Stimulated activated CD4-positive, alpha-beta T cell treated with anti-CD3 and anti-CD28 coated beads, Interleukin-15, amount 100 ng/mL, for 1 hour (primary cell): ENCODE measurements at places on chromosomes 7 and 10.

- DNase-seq: no peak
Observed at GRCh38 chr7:108146070-108146842, 16.1 kb upstream of the LAMB4 start.

DNA sequence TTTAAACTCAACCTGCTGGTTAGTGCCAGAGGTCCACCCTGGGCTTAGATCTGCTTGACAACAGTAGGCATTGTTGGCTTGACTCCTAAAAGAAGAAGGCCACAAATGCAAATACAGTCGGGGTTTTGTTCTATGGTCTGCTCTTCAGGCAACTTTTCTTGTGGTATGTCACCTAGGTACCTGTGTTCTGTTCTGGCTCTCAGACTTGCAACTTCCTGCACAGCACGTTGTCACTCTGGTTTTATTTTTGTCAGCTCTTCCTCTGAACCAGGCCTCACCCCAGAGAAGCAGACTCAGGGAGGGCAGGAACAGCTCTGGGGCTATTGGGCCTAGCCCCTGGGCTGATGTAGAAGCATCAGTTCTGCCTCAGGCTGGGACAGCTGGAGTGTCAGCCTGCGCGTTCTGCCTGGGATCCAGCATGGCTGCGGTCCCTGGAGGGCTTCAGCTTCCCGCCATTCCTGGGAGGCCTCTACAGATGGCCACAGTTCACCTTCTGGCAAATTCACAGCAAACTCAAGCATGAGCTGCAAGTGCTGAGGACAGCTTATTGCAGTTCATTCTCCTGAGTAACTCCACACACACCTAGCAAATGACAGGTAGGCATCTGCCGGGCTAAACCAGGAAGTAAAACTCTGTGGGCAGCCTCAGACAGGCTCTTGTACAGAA, 11.0 kb upstream of the PDCD4 start:
- no peak for DNase-seq

DNA sequence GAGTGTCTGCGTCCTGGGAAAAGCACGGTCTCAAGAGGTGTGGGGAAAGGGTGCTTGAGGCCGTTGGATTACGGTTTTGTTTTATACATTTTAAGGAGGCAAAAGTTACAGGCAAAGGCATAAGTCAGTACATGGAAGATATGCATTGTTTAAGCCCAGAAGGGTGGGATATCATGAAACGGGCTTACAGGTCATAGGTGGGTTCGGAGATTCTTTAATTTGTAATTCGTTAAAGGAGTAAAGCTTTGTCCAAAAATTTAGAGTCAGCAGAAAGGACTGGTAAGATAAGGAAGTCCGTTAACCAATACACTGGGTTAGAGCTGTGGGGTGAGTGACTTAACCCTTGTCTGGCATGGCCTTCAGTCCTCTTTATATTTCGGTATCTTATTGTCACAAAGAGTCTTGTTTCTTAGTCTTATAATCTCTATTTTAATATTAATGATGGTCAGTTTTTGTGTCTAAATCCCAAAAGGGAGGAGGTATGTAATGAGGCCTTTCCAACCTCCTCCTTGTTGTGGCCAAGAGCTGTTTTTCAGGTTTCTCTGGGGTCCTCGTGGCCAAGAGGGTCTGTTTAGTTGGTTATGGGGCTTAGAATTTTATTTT, 12.7 kb downstream of the TSPAN14 start:
- DNase-seq: no peak

DNA sequence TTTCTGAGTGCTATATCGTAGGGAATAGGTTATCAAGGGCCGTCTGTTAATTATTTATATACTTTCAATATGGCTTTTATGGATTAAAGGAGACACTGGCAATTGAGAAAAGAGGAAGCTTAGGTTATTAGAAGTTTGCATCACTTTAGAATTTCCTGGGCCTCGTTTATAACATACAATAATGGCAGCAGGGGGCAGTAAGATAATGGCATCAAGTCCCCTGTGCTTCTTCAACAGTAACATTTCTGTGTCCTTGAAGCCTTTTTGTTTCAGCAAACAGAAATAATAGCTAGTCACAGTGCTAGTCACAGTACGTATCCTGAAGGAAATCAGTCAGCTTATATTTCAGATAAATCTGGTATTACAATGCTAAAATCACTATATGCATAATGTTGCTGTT, 41.9 kb downstream of the SPAM1 start:
- no peak for DNase-seq

GRCh38 chr7:30977896-30978564, 14.3 kb downstream of the GHRHR start:
- no peak for DNase-seq

DNA sequence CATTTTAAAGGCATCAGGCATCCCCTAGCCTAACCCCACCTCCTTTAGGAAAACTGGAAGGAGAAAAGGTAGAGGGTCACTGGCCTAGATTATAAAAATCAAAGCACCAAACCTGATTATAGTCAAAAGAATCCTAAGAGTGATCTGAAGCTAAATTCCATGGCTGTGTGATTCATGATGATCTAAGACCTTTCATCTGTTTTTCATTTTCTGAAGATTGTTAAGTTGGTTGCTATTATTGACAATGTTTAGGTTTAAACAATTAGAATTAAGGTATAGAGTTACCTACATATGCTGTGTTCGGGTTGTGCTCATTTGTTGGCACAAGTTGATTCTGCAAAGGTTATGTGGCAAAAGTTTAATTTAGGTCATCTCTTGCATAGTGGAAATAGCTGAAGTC, 148.7 kb downstream of the BICC1 start:
- DNase-seq: no peak

- DNase-seq: no peak
Observed at GRCh38 chr7:111815354-111815753, 253.1 kb upstream of the IMMP2L start.

GRCh38 chr7:73871163-73872011, 10.4 kb downstream of the TMEM270 start:
- no peak for DNase-seq

- DNase-seq: no peak
Observed at GRCh38 chr10:58322072-58322834, 12.6 kb upstream of the UBE2D1 start.

GRCh38 chr7:42071372-42072261, 165.4 kb downstream of the GLI3 start:
- no peak for DNase-seq

DNA sequence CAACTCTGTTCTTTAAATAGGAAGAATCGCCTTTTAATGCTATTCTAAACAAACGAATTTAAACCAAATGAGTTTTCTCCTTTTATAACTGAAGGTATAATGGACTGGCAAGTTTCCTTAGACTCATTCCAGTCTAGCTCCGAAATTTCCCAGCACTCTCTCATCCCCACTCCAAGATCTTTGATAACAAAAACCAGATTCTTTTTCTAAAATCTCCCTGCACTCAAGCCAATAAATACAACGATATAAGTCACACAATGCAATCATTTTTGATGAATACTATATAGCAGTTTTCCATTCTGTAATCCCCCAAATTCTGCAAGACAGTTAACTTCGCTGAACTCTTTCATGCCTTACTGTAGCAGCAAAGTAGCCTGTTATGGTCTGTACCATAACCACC, 1.9 kb downstream of the OGA start:
- DNase-seq: no peak

GRCh38 chr7:99120916-99121315, 23.0 kb downstream of the SMURF1 start:
- DNase-seq: no peak

DNA sequence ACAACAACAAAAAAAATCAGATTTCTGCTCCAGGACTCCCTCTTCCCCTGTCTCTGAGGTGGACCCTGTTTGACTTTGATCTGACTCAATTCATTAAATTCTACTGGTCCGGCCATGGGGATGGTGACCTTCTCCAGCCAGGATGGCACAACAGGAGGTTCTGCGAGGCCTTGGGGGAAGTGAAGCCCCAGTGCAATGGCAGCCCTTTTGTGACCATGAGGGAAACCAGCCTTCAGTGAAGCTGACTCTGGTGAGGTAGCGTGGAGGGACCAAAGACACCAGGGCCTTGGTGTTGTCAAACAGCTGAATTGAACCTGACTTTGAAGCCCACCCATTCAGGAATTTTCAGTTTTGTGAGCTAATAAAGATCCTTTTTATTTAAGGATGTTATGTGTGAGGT, 44.5 kb downstream of the NPTX2 start:
- no peak for DNase-seq

- DNase-seq: no peak
Observed at GRCh38 chr10:72509941-72510340, 115.9 kb downstream of the MICU1 start.

GRCh38 chr7:46492466-46492865, 571.4 kb upstream of the IGFBP3 start:
- no peak for DNase-seq

DNA sequence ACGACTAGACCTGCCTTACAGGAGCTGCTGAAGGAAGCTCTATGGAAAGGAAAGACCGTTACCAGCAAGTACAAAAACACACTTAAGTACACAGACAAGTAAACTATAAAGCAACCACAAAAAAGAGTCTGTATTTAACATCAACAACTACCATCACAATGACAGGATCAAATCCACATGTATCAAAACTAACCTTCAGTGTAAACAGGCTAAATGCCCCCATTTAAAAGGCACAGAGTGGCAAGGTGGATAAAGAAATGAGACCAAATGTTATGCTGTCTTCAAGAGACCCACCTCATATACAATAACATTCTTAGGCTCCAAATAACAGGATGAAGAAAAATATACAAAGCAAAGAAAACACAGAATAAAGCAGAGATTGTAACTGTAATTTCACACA, 307.0 kb upstream of the DKK1 start:
- no peak for DNase-seq

DNA sequence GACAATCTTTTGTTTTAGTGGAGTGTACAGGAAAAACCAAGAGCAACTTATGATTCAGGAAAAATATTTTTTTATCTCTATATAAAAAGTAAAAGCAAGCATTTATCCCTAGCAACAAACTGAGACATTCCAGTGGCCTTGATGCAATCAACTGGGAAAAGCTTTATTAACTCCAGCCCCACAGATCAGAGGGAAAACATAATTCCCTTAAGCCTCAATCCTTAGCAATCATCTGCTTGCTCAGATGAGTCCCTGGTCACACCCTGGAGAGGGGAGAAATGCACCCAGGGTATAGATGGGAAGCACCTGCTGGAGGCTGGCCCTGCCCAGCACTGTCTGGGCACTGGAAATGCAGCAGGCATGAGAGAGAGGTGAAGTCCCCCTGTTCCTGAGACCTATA, 636.6 kb downstream of the TNS3 start:
- DNase-seq: no peak

- DNase-seq: no peak
Observed at GRCh38 chr7:134766779-134767519, 12.5 kb upstream of the CALD1 start.

- no peak for DNase-seq
Observed at GRCh38 chr10:16954280-16955030, 137.2 kb upstream of the RSU1 start.

- no peak for DNase-seq
Observed at GRCh38 chr7:133409421-133409820, 156.5 kb downstream of the EXOC4 start.

GRCh38 chr7:16963044-16963443, 81.3 kb upstream of the AGR3 start:
- DNase-seq: no peak

GRCh38 chr10:6072215-6072934, 10.2 kb upstream of the IL2RA start:
- DNase-seq: no peak

DNA sequence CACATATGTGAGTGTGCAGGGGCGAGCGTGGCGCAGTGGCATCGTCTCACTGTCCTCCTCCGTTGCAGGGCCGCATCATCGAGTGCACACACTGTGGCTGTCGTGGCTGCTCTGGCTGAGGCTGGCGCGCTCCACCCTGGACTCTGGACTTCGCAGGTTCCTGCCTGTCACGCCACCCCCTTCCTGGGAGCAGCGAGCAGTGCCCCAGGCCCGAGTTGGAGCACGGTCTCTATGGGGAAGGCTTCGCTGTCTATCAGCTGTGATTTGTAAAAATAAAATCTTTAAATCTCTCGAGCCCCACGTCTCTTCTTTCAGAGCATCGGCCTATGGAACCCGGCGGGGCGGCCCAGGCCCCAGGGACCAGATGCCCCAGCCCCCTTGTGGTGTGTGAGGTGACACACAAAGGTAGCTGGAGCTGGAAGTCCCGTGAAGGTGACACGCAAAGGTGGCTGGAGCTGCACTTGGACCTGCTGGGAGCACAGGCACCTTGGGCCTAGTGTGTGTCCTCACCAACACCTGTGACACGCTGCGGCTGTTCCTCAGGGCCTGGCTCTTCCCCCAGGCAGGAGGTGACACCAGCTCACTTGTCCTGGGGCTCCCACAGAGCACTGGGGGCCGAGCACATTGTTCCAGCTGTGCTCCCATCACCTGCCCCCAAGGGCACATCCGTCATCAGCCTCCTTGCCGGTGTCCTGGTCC, 10.7 kb downstream of the BUD31 start:
- DNase-seq: no peak

DNA sequence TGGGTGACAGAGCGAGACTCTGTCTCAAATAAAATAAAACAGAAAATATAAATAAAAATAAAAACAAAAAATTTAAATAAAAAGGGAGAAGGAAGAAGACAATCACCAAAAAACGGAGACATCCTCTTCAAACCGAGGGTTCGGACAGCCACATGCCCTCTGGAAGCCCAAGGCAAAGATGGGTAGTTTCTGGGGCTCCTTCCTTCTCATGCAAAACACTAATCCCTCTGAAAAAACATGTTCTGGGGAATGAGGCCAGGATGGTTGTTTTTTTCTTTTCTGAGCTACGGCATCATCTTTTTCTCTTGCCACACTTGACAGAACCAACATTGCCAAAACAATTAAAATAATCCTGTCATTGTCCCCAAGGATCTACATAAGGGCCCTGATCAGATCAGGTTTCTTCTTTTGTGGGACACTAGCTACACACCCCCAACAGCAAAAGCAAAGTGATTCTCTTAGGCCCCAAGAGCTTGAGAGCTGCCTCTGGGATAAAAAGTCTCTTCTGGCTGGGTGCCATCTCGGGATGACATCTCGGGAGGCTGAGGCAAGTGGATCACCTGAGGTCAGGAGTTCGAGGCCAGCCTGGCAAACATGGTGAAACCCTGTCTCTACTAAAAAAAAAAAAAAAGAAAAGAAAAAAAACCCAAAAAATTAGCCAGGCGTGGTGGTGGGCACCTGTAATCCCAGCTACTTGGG, 14.2 kb upstream of the POR start:
- DNase-seq: no peak

GRCh38 chr7:102432442-102433218, 745 bp upstream of the ORAI2 start:
- no peak for DNase-seq

DNA sequence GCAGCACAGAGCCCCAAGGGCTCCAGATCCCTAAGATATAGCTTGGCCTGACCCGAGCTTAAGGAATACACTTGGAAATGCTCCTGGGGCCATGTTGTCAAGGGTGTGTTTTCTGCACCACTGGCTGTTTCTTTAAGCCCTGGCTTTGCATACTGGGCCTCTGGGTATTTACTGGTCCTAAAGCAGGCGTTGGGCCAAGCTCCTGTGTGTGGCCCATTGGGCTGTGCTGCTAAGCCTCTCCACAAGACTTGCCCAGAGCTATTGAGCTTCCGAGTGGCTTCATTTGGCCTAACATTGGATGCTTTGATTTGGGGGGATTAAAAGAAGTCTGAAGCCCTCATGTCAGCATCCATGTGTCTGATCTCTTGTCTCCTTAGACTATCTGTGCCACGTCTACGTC, 5.2 kb downstream of the YKT6 start:
- DNase-seq: no peak

GRCh38 chr10:120582753-120583152, 125.7 kb downstream of the PLPP4 start:
- DNase-seq: no peak

GRCh38 chr10:62795100-62795499, 9.4 kb upstream of the ADO start:
- no peak for DNase-seq

GRCh38 chr10:61791216-61791615, 110.3 kb upstream of the ARID5B start:
- DNase-seq: no peak

- DNase-seq: no peak
Observed at GRCh38 chr10:74021248-74022055, 23.5 kb downstream of the VCL start.
